ENCODE measurements at places on chromosomes 3 and 15.
A peak's percentile ranks its signal among the peaks of the same experiment; 100 is the strongest.

GRCh38 chr3:86988235-86988634 lies 2.7 kb downstream of the VGLL3 start:
- no peak for DNase-seq

DNA sequence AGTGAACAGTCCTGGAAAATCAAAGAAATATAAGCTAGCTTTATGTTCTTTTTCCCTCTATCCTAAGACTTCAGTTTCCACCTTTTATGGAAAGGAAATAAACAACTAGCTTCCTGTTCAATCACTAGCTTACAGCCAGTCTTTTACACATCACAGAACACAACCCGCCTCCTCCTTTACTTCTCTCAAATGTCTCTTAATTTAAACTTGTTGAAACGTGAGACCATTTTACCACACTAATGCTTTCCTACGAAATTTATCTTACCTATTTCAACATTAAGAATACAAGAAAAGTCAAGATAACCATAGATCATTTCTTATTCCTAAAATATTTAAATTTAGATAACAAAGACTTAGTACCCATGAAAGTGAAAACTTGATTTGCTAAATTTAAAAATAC lies 6.2 kb downstream of the PRTG start:
- no peak for DNase-seq

DNA sequence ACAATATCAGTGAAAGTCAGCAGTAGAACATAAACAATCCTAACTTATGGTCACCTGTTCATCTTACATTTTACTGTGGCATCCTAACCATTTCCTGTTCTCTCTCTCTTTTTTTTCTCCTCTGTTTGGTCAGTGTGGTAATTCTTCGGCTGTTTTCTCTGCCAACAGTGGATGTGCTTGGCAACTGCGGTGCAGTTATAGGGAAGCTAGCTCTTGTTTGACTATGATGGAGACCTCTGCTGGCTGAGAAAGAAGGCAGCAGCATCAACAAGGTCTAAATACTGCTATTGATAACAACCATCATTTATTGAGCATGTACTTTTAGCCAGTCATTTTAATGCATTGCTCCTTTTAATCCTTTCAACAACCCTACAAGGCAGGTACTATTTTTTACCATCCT lies 723 bp upstream of the DRD3 start:
- DNase-seq: no peak

- no peak for DNase-seq
These were observed 709.4 kb downstream of the SQOR start for GRCh38 chr15:46344115-46344724.

GRCh38 chr3:196941729-196942225 lies 551 bp downstream of the NCBP2 start:
- peak; percentile 40 for DNase-seq

GRCh38 chr3:62236016-62236415 lies 137.3 kb downstream of the FEZF2 start:
- no peak for DNase-seq

- no peak for DNase-seq
These were observed 2.0 kb downstream of the FOXP1 start for GRCh38 chr3:71581457-71582035.

GRCh38 chr3:173568623-173569022 lies 171.1 kb downstream of the NLGN1 start:
- DNase-seq: no peak

DNA sequence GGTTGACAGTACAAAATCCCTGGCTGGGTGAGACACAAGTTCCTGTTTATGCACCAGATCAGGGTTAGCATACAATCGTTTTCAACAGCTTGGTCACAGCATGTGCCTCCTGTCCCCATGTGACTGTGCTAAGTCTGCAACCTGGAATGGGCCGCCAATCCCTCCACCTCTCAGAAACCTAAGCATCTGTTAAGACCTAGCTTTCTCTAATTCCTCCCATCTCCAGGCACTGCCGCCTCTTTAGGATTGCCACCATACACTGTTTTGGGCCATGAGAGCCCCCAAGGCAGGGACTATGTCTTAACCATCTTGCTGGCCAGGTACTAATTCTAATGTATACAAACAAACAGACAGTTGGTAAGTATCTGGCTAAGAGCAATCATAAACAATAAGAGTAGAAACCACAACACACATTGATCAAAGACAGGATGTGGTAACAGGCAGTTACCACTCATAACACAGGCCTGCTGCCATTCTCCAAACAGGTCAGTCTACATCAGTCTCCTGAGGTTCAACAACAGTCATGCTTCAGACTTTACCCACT lies 25.6 kb downstream of the SEC22C start:
- DNase-seq: peak; percentile 22

DNA sequence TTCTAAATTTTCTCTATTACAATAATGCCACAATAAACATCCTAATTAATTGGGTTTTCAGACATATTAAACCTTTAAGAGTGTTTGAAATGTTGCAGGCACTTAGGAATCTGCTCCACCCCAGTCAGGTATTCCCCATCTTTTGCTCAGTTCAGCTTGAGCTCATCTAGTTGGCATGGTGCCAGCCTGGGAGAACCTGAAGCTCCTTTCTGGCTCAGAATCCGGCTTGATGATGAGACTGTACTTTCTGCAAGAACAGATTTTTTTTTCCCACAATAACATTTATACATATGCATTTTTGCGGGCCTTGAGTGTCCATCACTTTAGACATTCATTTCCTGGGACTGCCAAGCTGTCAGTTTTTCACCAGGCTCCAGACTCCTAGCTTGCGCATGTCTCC lies 7.7 kb upstream of the OXSR1 start:
- no peak for DNase-seq

DNA sequence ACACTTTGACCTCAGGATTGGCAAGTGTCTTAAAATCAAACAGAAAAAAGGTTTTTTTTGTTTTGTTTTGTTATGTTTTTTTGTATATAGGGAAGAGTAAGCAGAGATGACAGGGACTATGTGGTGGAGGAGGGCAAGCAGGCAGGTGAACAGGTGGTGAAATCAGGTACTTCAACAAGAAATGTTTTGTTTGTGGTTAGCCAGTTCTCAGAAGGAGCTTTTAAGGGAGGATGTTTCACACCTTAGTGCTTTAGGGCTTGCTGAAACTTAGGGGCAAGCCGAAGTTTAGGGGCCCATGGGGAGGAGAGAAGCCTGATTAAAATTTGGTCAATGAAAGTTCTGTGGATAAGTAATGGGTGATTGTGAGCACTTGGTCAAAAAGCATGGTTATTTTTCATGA lies 370.7 kb upstream of the SLCO3A1 start:
- DNase-seq: no peak

DNA sequence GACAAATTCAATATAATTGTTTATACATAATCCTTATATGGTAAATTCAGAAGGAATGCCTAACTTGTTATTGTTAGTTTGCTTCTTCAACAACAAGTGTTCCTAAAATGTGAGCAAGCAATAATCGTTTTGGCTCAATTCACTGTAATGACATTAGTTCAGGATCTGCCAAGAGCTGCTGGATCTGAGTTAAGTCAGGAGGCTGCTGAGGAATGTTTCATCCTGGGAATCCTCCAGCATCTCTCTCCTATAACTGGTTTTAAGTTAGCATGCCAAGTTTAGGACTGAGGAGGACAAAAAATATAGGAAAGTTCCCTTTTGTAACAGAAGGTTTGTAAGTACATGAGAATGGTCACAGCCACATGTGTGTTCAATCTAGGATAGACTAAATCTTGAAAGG lies 4.9 kb upstream of the GTF2A2 start:
- no peak for DNase-seq

- no peak for DNase-seq
These were observed 49.8 kb upstream of the SYN2 start for GRCh38 chr3:11954312-11954934.

- no peak for DNase-seq
These were observed 2.2 kb downstream of the SMAD6 start for GRCh38 chr15:66704019-66704802.

DNA sequence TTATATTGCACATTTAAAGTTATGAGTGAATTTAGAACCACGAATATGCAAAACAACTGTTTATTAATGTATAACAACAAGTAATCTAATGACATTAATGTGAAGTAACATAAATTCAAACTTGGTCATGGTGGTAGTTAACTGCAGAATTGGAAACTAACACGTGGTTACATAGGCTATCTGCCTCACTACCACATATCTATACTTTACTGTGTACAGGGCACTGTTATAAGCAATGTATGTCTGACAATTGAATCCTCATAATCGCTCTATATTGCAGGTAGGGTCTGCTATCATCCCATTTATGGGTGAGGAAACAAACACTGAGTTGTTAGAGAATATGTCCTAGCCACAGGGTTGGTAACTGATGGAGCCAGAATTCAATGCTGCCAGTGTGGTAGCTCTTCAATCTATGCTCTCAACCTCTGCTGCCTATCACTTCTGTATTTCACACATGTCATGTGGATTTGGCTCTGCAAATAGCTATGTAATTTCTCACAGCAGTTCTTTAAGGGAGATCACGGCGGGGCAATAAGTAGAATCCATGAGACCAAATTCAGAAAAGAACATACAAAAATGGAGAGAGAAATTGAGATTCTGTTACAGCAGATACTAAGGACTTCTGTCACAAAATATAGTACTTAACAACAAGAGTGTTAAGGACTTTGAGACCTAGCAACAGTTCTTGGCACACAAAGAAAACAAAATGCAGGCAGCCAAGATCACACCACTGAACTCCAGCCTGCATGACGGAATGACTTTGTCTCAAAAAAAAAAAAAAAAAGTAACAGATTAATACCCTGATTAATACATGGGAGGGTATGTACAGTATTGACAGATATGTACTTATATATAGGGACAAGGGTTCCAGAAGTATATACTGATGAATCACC lies 100.0 kb upstream of the CSPG5 start:
- no peak for DNase-seq

- DNase-seq: no peak
These were observed 828.4 kb downstream of the TUSC7 start for GRCh38 chr3:117537949-117538348.

DNA sequence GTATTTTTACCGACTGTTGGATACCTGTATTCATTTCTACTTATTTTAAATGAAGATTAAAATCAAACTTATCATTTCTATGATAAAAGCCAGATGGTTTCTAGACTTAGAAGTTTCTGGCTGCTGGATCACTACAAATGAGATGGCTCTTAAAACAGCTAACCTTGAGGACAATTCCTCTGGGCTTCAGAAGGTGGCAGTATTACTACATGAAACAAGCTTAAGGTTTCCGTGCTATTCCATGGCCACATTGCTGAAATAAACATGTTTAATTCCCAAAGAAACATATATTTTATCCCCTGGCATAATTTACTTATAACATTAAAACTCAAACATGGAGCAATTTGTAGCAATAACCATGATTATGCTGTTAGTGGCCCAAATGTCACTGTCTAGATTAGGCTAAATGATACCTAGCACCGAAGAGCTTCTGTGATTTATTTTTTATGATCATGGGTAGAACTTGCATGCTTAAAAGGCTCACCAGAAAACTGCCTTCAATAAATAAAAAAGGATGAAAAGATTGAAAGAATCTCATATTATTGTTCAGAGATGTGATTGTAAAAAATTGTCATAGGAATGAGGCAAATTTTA lies 204.0 kb upstream of the NANOGP8 start:
- no peak for DNase-seq

DNA sequence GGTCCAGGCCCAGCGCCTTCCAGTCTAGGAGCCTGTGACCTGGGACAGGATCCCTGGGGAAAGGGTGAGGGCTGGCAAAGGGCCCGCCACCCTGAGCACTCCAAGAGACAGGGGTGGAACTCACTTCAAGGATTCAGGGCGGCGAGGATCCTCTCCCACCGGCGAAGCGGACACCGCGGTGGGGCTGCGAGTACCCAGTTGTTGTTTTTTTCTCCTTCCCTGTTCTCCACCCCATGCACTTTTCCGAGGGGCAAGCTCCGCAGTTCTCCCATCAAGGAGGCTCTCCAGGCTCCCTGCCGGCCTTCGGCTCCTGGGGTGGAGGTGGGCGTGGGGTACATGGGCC lies 387 bp upstream of the PAQR5 start:
- DNase-seq: no peak

DNA sequence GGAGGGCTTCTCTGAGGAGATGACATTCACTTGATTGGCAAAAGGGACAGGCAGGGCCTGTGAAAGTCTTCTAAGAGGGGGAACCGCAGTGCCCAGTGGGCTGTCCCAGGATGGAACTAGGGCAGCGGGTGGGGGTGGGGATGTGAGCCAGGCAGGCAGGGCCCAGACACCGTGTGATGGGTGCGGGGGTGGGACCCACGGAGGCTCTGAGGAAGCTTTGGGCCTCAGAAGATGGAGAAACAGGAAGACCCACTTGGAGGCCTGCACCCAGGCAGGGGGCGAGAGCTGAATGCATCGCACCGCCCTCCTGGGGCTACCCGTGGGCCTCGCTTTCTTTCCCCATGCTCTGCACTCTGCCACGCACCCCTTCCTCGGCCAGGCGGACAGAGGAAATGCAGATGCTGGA lies 32.9 kb upstream of the ACAD9 start:
- DNase-seq: no peak

DNA sequence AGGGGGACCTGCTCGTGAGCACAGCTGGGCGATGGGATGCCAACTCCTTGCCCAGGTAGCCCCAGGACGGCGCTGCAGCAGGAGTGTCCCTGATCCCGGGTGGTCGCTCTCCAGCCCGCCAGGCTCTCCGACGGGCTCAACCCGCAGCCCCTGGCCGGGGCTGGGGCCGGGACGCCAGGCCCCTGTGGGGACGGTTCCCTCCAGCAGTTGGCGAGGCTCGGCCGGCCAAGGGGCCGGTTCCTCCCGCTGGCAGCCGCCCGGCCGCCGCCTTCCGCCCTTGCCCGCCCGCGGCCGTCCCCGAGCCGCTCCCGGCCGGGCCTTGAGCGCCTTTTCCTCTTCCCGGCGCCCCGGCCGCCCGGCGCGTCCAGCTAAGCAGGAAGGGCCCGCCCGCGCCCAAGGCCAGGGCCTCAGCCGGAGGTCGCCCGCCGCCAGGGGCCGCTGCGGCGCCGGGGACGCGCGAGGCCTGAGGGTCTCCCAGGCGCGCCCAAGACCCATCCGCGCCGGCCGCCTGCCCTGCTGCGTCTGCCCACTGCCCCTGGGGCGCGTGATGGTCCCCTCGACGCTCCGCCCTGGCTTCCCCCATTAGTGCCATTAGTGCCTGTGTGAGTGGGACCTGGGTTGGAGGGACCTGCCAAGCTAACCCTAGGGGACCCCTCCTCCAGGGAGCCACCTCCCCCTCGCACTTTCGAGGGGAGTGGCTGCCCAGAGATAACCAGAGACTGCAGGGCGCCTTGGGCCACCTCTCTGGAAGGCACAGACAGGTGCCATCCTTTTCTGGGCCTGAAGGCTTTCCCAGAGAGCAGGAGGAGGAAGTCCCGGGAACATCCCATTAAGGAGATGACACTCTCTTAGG lies 106.4 kb downstream of the FBLN2 start:
- DNase-seq: peak; percentile 26

DNA sequence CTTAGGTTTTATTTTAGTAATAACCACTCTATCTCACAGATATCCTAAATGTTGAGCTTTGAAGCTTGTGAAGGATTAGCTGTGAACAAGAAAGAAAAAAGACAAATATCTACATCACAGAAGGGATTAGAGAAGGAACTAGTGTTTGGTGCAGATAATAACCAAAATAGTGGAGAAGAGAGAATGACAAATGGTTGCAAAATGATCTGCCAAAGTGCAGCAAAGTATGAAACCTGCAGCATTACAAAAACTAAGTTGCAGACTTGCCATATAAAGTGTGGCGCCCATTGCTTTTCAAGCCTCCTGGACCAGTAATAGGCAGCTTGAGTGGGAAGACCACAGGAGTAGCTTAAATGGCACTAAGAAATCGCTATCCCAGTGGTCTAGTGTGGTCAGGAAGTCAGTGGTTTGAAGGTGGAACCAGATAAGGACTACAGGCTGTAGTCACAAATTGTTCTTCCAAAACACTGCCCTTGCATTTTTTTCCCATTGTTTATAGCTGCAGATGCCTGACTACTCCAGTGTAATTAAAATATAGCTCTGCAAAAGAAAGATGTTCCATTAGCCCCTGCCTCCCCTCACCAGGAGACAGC lies 20.7 kb downstream of the TPM1 start:
- no peak for DNase-seq

Measured in T-helper 17 cell (primary cell).